Osteocyte (in vitro differentiated cells): ENCODE measurements at places on chromosomes 7 and 10. TPM values are rescaled to one million over a fixed set of nuclear protein-coding genes. Genes with fewer than 3 reads are reported as not detected.

NXPH1 gene
- total RNA-seq = not detected in 2 replicates

SEC23IP gene
- total RNA-seq = 64.6 and 78.9 TPM in 2 replicates

SPDYE5 gene
- total RNA-seq = not detected in 2 replicates

DNA sequence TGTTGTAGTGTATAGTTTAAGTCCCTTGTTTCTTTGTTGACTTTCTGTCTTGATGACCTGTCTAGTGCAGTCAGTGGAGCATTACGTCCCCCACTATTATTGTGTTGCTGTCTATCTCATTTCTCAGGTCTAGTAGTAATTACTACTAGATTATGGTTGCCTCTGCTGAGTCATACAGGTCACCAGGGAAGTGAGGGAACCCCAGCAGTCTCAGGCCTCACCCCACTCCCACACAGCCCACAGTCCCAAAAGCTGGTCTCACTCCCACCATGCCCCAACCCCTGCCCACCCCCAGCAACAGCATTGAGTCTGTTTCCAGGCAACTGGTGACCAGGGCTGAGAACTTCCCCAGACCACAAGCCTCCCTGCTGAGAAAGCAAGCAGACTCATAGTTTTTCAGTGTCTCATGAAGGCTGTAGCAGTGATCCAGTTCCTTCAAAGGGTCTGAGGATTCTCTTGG is 88.0 kb downstream of the PLXDC2 start:
- no peak for DNase-seq

DNA sequence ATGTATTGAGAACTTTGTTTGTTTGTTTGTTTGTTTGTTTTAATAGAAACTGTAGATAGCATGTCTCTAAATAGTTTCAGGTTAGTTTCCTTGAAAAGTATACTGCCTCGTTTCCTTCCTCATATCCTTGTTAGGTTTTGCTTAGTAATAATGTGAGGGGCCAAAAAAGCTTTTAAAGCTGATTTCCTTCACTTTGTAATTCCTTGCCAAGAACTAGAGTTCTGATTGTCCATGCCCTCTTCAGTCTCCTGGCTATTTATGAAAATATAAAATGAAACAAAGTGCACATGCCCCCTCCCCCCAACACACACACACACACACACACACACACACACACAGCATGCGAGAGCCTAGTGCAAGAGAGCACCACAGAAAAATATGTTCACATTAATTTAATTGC is 115.8 kb downstream of the FZD1 start:
- DNase-seq = no peak

- DNase-seq = no peak
Observed at GRCh38 chr7:50199824-50200223, 104.7 kb upstream of the IKZF1 start.

DNA sequence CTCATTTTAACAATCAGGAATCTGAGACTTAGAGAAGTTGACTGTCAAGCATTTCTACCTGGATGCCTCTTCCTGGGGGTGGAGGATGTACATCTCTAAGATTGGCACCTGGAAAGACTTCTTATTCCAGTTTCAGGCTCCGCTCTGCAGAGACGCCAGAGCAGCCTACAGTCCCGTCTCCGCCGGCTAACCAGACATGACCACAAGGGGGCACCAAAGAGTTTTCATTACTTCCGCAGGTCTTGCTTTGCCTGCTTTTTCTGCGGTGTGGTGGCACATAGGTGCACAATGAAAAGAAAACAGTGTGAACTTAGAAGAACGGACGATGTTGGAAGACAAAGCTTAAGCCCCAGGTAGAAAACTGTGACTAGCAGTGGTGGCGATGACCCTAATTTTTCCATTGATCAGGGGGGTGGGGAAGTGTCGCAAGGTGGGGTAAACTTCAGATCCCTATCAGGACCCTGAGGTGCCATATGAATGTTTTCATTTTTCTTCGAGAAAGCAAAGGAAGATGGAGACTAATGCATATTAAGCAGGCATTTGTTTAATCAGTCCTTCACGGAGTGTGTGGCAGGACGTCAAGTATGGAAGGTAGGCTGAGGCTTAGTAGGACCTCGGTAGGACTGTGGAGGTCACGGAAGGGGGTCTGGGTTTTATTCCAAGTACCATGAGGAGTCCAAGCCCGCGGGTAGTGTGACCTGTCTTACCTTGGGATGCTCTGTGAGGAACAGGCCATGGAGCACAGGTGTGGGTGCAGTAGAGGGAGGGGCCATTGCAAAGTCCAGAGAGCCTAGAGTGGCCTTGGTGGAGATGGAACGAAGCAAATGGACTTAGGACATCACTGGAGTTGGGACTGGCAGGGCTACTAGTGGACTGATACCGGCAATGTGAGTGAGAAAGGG is 60.1 kb upstream of the SORCS3 start:
- DNase-seq = no peak
